ENCODE measurements at places on chromosomes 4 and X.

DNA sequence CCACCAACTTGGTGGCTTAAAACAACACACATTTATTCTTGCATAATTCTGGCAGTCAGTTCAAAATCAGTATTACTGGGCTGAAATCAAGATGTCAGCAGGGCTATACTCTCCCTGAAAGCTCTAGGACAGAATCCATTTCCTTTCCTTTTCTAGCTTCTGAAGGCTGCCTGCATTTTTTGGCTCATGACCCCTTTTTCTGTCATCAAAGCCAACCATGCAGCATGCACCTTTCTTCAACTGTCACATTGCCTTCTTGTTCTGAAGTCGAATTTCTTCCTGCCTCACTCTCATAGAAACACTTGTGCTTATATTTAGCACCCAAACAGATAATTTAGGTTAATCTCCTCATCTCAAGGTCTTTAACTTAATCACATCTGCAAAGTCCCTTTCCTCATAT lies 79.8 kb upstream of the PPP1R2C start:
- no peak for DNase-seq

DNA sequence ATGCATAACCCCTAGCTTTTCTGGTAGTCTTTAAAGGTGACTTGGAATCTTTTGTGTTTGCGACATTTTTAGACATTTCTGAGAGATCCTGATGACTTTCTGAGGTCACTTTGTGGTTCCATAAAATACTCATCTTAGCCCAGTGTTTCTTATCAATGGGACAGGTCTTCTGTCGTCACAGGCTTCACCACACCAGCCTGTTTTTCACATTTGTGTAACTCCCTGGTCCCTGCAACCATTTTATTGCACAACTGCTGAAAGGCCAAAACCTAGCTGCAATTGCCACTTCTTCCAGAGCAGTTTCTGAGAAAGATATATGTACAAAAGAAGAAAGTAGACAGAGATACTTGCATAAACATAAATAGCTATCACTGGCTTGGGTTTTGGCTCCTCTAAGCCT lies 120.9 kb downstream of the IL15 start:
- no peak for DNase-seq

DNA sequence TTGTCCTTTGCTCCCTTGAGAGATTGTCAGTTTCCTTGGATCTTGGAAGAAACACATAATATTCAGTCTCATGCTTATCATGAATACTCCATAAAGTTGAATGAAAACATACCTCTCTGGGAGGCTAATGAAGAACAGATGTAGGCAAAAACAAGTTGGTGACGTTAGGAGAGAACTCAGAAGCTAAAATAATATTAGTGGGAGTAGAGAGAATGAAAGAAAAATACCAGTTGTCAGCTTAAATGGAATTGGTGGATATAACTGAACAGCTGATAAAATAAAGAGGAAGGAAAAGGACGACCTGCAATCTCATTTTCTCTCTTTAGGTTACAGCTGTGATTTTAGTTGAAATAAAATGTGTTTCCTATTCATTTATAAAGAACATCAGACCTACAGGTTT lies 124.8 kb downstream of the SNCA start:
- DNase-seq, result no peak

GRCh38 chr4:140867356-140867755 lies 111.2 kb upstream of the TBC1D9 start:
- no peak for DNase-seq

DNA sequence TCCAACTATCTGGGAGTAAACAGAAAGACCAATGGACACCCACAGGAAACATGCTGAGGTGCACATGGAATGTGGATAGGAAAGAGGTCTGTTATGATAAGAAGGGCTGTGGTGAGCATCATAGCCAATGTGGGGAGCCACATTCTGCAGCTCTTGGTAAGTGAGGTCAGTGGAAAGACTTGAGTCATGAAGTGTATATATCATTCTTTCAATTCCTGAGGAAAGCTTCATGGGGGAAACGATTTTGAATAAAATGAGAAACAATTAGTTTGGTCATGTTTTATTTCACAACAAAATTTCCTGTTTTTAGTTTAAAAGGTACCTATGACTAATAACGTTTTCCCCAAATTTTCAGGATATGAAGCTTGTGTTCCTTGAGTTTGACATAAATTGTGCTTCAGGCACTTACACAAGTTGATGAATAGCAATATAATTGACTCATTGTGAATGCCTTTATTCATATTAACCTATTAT lies 41.4 kb upstream of the RASSF6 start:
- no peak for DNase-seq

DNA sequence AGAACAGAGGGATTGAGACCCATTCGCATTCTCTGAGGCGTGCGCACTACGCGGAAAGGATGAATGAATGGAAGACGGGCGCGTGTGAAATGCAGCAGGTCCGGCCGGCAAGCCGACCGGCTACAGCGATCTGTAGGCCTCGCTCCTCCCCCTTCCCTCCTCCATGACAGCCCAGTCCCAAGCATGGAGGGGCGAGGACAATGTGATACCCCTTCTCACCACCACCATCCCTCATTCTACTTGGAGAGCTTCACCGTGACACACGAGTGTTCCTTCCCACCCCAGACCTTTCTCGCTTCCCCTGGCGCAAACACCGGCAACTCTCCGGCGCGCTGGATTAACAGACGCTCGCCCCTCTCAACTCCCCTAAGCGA lies 815 bp downstream of the EIF4E start:
- DNase-seq, result peak; percentile 91

GRCh38 chrX:151448509-151448908 lies 51.5 kb downstream of the VMA21 start:
- DNase-seq, result no peak

- DNase-seq, result no peak
Observed at GRCh38 chr4:6426571-6427438, 45.6 kb downstream of the PPP2R2C start.

DNA sequence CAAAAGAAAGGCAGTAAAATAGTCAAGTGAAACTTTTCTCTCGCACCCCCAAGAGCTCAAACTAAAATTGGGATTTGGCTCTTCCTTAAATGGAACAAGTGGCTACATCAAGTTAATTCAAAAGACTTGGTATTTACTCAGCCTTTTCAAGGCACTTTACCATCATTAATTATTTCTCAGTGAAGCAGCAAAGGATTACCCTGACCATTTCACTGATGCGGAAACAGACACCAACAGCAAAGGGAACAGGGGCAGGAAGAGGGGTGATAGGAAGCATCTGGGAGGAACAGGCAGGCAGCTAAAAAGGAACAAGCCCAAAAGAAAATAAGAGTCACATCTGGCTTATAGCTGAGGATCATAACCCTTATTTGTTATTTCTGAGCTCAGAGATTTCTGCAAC lies 2.7 kb downstream of the SCML2 start:
- DNase-seq, result peak; percentile 14

- no peak for DNase-seq
Observed at GRCh38 chr4:152559641-152560040, 23.7 kb upstream of the FBXW7 start.

- peak; percentile 45 for DNase-seq
Observed at GRCh38 chr4:3248811-3249661, at the start of gene MSANTD1. MSANTD1 (plus strand) TSS chr4:3249159; CDS start chr4:3249223, 64 bp downstream.

DNA sequence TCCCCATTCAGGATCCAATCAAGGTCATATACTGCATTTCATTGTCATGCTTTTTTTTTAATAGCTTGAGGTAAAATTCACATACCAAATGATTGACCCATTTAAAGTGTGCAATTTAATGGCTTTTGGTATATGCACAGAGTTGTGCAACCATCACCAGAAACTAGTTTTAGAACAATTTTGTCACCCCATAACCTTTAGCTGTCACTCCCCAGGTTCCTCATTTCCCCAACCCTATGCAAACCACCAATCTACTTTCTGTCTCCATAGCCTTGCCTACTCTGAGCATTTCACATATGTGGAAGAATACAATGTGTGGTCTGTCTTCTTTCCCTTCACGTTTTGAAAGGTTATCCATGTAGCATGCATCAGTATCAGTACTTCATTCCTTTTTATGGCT lies 1.4 kb upstream of the SMAD1 start:
- peak; percentile 71 for DNase-seq
